ENCODE measurements at places on chromosomes 6 and 20. TPM values are rescaled to one million over a fixed set of nuclear protein-coding genes. Genes with fewer than 3 reads are reported as not detected.
A peak's percentile ranks its signal among the peaks of the same experiment; 100 is the strongest.

- no peaks in the 10 kb centered on the region for H3K36me3 ChIP-seq
- peaks cover 10% of the 10 kb centered on the region for H3K4me1 ChIP-seq
- H3K27ac ChIP-seq, result peak overlapping the region; percentile 56
- no peak overlapping the region for H3K4me3 ChIP-seq
- DNase-seq, result no peak
Measured at GRCh38 chr20:23257106-23257761, 93.4 kb upstream of the NXT1 start.

GRCh38 chr6:160264061-160264612 is 5.5 kb upstream of the SLC22A2 start:
- no peak overlapping the region for H3K4me3 ChIP-seq
- no peak for DNase-seq
- H3K4me1 ChIP-seq, result no peaks in the 10 kb centered on the region
- no peaks in the 10 kb centered on the region for H3K36me3 ChIP-seq
- no peak overlapping the region for H3K27ac ChIP-seq

- no peak overlapping the region for H3K27ac ChIP-seq
- no peak overlapping the region for H3K4me3 ChIP-seq
- no peaks in the 10 kb centered on the region for H3K36me3 ChIP-seq
- peaks cover 37% of the 10 kb centered on the region for H3K4me1 ChIP-seq
Measured at GRCh38 chr6:15343490-15344191, 97.8 kb downstream of the JARID2 start.

Gene PARD6B
- total RNA-seq, result 0.72 TPM

Gene SUMO4
- total RNA-seq, result not detected

Data from gastrocnemius medialis (tissue), 4 donors.